ENCODE measurements at places on chromosomes 1 and 21. TPM values are rescaled to one million over a fixed set of nuclear protein-coding genes. Genes with fewer than 3 reads are reported as not detected.

DNA sequence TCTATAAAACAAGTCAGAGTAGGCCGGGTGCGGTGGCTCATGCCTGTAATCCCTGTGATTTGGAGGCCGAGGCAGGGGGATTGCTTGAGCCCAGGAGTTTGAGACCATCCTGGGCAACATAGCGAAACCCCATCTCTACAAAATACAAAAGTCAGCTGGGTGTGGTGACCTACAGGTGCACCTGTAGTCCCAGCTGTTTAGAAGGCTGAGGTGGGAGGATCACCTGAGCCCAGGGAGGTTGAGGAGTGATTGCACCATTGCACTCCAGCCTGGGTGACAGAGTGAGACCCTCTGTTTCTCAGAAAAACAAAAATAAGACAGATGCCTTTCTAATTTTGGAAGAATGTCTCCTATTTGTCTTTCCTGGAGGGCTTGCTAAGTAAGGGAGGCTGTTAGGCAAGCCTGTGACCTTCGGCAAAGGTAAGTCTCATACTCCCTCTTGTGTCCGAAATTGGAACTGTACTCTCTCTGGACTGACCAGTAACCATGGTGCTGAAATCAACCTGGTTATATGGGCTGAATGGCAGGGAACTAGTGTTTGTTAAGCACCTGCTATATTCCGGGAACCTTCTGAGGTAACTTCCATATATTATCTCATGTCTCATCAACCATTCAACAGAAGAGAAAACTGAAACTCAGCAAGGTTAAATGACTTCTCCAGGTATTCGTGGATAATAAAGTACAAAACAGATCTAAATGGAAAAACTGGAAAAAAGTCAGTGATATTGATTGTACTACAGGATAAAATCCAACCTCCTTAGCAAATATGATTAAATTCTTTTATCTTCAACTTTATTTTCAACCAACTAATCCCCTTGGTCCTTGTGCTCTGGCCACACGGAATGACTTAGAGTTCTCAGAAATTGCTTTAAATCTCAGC, 11.8 kb upstream of the RAB3B start:
- DNase-seq: peak; percentile 87

GRCh38 chr1:227227761-227228160, 90.5 kb downstream of the CDC42BPA start:
- no peak for DNase-seq

GRCh38 chr1:29743264-29743663, 506.9 kb downstream of the PTPRU start:
- DNase-seq: no peak

DNA sequence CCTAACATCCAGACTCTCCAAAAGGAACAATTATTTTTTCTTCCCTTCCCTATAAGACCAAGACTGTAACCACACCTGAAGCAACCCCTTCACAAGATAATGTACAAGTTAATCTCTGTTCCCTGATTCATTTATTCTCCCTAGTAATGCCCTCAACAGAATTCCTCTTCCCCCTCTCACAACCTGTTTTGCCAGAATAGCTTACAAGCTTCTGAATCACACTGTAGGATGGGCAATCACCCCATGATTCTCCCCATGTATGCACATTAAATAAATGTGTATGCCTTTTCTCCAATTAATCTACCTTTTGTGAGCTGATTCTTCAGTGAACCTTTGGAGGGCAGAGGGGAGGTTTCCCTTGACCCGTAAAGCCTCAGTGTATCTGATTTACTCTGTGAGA, 20.9 kb upstream of the RNF11 start:
- DNase-seq: no peak

GRCh38 chr1:22903113-22903512, 69.6 kb downstream of the LACTBL1 start:
- DNase-seq: no peak

- no peak for DNase-seq
Observed at GRCh38 chr1:25927521-25928265, 21.5 kb upstream of the STMN1 start.

GRCh38 chr1:58798910-58799442, 15.1 kb upstream of the JUN start:
- no peak for DNase-seq

- DNase-seq: no peak
Observed at GRCh38 chr1:26127235-26128163, 15.9 kb downstream of the PDIK1L start.

DNA sequence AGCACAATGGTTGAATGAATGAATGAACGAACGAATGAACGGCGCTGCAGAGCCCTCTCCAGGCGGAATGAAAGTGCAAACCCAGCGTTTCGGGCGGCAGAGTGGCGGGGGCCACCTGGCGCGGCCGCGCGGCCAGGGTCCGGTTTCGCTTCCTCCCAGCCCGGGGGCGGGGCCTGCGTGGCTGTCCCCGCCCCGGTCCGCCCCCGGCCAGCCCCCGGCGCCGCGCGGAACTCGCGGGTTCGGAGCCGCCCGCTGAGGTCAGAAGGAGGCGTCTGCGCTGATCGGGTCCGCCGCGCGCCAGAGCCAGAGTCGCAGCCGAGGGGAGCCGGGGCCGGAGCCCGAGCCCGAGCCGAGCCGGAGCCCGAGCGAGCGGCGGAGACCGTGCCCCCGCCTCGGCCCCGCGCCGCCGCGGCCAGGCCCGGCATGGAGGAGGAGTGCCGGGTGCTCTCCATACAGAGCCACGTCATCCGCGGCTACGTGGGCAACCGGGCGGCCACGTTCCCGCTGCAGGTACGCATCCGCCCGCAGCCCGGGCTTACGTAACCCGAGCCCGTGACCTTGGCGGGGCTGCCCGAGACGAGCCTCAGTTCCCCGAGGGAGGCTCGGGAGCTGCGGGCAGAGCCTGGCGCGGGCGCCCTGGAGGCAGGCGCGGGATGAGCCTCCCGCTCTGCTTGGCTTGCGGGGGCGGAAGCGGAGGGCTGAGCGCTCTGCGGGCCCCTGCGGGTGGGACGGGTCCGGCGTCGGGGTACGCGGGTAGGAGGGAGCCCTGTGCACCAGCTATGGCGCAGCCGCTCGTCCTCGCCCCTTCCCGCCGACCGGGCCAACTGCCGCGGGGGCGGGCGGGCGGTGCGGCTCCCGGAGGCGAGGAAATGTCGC, at the start of gene PDXK:
Gene PDXK, plus strand, starts transcription at position 258 of the 876 bp plus-strand sequence. Its CDS starts 166 bp downstream, at position 424.
- peak; percentile 85 for DNase-seq

DNA sequence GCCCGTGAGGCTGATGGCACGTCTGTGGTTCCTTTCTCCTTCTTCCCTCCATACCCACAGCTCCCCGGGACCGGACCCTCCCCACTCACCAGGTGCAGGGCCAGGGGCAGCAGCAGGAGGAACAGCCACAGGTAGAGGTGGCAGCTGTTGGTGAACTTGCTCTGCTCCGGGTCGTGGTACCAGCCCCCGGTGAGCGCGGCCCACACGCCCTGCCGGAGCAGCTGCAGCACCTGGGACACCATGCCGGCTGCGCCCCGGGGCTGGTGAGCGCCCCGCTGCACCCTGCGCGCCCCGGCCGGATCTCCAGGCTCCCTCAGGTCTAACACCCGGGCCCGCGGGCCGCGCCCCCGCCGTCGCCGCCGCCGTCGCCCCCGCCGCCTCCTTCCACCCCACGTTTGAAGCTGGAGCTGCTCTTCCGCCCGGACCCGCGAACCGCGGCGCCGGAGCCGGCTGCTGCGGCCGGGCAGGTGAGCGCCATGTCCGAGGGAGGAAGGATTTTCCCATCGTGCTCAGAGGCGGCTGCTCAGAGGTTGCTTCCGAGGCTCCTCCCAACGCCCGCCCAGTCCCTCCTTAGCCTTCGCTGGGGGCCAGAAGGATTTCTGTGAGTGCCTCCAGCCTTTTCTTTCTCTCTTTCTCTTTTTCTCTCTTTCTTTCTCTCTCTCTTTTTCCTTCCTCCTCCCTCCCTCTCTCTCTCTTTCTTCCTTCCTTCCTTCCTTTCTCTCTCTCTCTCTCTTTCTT, at the start of gene PCNX2:
Gene PCNX2, minus strand, starts transcription at position 489 of the 738 bp plus-strand sequence. Its CDS starts 247 bp downstream, at position 242.
- peak; percentile 7 for DNase-seq

DNA sequence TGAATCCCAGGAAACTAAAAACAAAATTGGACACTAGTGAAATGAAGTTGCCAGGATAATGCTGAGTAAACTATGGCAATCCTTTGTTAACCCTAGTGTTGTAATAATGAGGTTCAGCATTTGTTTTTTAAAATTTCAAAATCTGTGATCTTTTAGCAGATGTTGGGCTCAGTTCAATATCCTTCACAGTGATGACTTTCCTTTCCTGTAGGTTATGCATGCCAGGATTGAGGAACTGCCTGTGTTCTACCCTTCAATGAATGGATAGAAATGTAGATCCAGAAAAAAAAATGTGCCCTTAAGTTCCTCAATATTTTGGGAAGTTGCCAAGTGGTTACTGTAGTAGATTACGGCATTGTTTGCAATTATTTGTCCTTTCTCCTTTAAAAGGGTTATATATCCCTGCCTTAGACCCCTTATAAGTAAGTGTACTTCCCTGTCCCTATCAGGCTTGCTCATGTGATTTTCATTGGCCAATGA, 35.5 kb upstream of the IRF2BP2 start:
- peak; percentile 50 for DNase-seq

DNA sequence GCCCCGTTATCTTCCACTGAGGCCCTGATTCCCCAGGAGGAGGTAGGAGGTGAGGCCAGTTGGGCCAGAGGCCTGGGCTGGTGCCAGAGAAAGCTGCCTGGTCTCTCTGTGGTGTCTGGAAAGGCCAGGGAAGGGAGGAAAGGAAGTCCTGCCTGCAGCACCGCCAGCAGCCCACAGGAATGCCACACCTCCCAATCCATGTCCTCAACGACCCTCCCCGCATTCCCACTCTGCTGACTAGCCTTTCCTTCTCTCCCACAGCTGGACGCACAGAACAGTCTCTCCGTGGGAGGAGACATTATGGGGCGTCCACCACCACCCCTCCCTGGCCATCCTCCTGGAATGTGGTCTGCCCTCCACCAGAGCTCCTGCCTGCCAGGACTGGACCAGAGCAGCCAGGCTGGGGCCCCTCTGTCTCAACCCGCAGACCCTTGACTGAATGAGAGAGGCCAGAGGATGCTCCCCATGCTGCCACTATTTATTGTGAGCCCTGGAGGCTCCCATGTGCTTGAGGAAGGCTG, 18.0 kb downstream of the CSF1 start:
- DNase-seq: no peak

DNA sequence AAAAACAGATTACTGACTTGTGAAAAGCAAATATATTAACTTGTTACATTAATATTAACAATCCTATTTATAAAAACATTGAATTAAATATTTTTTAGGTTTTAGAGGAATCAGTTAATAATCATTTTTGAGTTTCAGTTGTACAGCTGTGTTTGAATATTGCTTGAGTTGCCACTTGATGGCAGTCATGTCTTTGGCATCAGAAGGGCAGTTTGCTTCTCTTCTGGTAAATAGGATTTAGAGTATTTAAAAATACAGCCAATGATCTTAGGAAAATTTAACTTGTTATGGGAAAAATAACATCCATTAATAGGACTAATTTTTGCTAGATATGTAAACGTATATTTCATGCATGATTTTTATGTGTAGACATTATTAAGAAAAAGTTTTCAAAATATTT, 234.1 kb downstream of the NCAM2 start:
- no peak for DNase-seq

DNA sequence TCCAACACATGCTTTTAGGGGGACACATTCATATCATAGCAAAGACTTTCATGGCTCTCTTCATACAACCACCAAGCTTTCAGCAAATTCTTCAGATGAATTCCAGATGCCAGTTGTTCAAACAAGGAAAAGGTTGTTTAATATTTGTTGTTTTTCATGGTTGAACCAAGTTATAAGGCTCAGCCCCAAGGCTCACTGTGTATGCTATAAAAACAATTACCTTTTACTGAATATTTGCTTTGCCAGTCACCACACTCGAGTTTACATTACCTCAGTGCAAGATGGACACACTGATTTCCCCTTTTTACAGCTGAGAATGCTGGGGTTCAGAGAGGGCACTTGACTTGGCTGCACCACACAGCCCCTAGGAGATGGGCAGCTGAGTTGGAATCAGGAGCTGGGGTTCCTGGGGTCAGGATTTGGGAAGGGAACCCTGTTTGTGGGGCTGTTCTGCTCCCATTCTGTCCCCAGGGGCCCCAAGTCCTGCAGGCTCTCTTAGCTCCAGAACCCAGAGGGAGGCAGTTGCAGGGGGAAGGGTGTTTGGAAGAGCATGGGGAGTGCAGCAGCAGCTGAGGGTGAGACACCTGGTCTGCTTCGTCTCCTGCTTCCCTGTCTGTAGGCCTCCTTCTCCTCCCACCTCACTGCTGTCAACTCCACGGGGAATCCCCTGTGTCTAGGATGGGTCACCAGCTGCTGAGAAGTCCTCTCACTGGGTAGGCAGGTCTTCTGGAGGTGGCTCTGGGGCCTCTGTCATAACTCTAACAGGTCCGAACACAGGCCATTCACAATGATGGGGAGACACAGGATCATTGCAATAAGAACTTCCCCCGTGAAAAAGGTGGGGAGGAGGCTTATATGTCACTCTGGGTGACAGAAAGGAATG, 12.8 kb upstream of the TMPRSS2 start:
- no peak for DNase-seq

DNA sequence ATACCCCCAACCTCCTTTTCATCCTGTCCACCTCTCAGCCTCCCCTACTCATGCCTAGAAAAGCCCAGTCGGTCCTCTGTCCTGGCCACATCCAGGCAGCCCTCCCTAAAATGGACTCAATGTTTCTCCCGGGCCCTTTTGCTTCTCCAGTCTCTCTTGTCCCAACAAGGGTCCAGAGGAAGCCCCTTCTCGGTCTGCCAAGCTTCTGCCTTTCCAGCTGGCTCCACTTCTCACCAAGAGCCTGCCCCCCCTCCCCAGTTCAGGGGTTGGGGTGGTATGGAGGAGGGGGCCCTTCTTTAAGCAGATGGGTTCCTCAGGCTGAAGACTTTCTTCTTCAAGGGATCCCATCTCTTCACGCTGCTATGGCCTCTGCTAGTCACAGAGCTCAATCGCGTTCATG, 23.9 kb downstream of the RAB7B start:
- DNase-seq: no peak

DNA sequence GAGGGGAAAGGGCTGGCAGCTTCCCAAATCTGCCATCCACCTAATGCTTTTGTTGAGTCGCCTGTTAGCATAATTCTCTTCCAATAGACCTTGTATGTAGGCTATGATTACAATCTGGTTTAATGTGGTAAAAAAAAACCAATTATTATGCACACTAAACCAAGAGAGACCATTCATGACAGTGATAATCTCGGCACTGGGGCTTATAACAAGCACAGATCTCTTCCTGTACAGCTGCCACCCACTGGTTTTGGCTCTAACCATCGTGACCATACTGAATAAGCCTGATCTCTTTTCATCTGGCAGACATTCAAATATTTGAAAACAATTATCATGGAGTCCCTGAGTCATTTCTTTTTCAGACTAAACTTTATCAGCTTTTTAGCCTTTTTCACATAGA, 12.0 kb upstream of the SYT14 start:
- DNase-seq: peak; percentile 25

Gene TTC39A
- total RNA-seq: 3.5 TPM

Gene MTARC1
- total RNA-seq: 3.6 TPM

Gene LRRC71
- total RNA-seq: 0.13 TPM

Gene TM2D1
- total RNA-seq: 64.2 TPM

Gene LGR6
- total RNA-seq: not detected
